Stomach (tissue), 19 donors: ENCODE measurements at places on chromosomes 3 and 15. TPM values are rescaled to one million over a fixed set of nuclear protein-coding genes. Genes with fewer than 3 reads are reported as not detected.
A peak's percentile ranks its signal among the peaks of the same experiment; 100 is the strongest.

Gene PRKCI
- 19.8 TPM for total RNA-seq

Gene RARRES1
- total RNA-seq, result 237 TPM

Gene PLAAT1
- total RNA-seq, result not detected

- no peaks in the 10 kb centered on the region for H3K4me1 ChIP-seq
- DNase-seq, result no peak
- H3K27ac ChIP-seq, result no peak overlapping the region
Measured at GRCh38 chr15:29135702-29136646, 133.6 kb downstream of the NSMCE3 start.

GRCh38 chr3:116256843-116257485 is 188.3 kb downstream of the LSAMP start:
- H3K36me3 ChIP-seq, result no peaks in the 10 kb centered on the region
- DNase-seq, result no peak
- H3K4me1 ChIP-seq, result no peaks in the 10 kb centered on the region
- no peak overlapping the region for H3K4me3 ChIP-seq
- peak overlapping the region; percentile 48 for H3K27ac ChIP-seq

GRCh38 chr15:93730724-93731123 is 500.6 kb upstream of the MCTP2 start:
- no peaks in the 10 kb centered on the region for H3K36me3 ChIP-seq
- no peak overlapping the region for H3K27ac ChIP-seq
- DNase-seq, result no peak
